ENCODE measurements at places on chromosomes 3 and 15.
A peak's percentile ranks its signal among the peaks of the same experiment; 100 is the strongest.

DNA sequence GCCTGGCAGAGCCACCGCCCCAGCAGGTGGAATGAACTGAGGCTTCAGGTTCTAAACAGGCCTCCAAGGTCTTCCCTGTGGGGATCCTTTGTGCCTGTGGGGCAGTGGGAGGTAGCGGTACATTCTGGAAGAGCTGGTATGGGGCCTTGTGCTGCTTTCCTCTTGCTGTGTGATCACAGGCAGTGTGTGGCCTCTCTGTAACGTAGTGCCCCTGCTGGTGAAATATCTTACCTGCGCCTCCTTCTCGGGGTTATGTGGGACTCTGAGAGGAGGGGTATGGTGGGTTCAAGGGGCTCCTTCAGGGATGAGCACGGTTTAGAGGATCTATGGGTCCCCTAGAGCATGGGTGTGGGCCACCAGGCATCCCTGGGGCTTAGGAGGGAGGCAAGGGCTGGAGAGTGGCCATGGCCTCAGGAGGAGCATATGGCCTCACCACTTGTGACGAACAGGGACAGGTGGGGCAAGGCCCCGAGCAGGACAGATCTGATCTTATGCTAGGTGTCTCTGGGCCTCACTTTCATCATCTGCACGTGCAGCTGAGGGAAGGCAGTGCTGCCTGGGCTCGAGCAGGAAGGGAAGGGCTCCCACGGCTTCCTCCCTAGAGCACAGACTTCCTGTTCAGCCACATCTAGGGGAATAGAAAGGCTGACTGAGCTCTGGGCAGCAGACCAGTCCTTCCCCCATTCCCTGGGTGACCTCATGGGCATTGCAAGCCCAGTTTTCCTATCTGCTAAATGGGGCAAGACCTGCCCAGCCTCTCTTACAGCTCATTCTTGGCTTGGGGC lies 1.9 kb upstream of the ALS2CL start:
- DNase-seq: peak; percentile 37

DNA sequence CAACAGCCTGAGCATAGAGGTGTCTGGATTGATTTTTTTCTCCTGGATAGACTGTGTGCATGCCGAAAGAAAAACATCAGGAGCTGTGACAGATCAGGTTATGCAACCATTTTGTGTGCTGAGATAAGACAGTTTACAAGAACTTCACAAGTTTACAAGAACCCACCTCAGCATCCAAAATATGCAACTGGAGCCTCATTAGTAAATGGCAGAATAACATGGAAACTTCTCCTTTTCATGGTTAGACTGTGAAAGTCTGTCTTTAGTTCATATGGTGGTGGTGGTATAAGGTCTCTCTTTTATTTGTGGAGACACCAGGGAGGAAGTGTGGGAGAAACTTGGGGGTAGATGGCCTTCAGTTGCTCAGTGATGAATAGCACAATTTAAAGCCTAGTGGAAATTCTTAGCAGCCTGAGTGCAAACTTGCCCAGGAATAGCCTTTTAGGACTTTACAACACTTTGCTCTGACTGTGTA lies 3.7 kb upstream of the ZNF609 start:
- no peak for DNase-seq

- DNase-seq: no peak
Measured at GRCh38 chr3:121529308-121529707, 16.5 kb downstream of the POLQ start.

DNA sequence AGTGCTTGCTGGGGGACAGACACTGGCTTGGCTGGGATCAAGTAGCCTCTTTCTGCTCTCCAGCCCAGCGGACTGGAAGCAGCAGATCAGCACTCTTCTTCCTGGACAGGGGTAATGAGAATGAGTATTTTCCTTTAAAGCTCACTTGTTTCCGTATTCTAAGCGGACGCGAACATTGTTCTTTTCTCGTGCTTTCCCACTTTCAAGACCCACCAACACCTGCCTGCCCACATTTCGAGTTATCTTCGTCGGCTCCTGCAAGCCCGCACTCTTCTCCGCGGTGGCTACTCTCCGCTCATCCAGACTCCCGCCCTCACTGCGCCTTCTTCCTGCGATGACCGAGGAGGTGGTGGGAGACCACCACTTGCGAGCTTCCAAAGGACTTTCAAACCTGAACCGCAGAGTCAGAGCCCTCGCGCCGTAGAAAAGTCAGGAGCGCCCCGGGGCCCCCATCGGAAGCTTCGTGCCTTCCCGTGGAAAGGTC lies 1.6 kb upstream of the PPM1L start:
- DNase-seq: no peak

DNA sequence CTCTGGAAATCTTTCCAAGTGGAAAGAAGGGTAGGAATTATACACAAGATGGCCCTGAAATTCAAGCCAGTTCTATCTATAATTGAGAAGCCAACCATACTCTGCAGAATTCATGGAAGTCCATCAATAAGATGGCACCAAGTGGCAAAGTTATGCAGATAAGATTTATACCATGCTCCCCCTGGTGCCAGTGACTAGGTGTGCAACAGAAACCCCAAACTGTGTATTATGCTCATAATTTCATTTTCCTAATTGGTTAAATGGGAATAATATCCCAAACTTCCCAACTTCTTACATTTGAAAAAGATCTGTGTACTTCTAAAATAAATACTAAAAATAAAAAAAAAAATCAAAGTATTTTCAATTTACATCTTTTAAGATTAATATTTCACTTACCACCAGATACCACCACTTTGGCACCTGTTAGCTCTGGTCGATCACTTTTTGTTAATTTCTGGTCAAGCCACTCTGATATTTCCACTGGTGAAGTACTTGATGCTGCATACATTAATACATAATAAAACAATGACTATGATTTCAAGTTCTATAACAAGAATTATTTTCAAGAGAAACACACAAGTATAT lies 25.9 kb downstream of the ETFA start:
- DNase-seq: no peak

DNA sequence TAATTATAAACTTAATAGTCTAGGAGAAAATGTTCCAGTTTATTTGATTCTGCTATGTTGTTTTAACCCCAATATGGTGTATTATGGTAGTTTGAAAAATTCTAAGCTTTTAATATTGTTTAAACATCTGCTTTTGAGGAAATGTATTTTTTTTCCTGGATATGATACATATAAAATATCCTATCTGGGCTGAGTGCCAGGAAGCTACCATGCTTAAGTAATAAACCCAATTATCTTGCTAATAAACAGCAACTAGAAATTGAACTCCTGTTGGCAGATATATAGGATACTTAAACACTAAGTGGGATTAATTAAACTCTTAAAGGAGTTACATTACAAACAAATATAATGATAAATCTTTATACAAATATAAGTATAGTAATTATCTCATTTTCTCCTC lies 293.7 kb upstream of the GRM7 start:
- DNase-seq: no peak

DNA sequence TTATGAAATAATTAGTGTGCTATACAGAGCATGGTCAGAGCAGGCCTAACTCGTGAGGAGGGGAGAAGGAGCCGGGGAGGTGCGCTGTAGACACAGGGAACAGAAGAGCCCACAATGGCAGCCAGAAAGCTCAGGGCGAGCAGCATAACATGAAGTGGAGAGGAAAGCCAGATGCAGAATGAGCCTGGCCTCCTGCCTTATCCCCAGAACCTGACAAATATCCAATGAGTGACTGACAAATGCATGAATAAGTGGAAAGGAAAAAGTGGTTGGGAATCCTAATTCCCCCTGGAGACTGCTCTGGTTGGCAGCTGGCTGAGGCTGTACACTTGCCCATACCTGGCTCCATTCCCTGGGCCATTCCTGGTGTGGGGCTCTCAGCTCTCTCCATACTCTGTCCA lies 9.2 kb upstream of the MST1R start:
- DNase-seq: no peak

- DNase-seq: no peak
Measured at GRCh38 chr3:197353001-197353866, 54.8 kb upstream of the DLG1 start.

DNA sequence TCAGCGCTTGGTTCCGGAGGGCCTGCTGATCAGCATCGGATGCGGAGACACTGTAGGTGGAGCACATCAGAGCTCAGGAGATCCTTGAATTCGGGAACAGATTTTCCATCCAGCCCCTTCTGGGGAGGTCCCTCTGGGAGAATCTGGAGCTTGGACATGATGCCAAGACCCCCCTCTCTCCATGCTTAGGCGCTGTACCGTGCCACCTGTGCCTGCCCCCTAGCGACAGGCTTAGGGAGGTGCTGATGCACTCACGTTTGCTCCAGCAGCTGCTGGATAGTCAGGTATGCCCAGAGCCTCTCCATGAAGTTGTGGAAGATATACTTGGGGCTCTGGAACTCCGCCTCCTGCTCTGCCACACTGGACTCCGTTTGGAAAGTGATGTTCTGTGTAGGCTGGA lies 9.7 kb downstream of the ITIH4 start:
- DNase-seq: peak; percentile 12

- no peak for DNase-seq
Measured at GRCh38 chr3:181716966-181717365, 5.2 kb downstream of the SOX2 start.

GRCh38 chr3:189974359-189974758 lies 146.3 kb downstream of the P3H2 start:
- DNase-seq: no peak

DNA sequence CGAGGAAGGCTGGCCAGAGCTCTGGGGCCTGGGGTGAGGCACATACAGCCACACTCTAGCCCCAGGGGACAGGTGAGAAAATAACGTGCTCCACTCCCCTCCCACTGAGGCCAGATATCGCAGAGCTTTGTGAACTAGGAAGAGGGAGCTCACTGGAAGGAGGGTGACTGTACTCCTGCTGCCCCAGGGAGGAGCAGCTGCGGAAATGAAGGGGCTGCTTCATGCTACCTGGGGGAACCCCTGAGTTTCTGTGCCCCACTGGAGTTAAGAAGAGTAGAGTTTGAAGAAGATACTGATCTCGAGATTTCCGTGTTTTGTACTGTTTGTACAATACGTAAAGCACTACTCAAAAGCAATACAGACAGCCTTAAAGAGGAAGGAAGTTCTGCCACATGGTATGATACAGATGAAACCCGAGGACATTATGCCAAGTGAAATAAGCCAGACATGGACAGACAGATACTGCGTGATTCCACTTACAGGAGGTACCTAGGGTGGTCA lies 44.6 kb downstream of the CMTM6 start:
- DNase-seq: no peak

DNA sequence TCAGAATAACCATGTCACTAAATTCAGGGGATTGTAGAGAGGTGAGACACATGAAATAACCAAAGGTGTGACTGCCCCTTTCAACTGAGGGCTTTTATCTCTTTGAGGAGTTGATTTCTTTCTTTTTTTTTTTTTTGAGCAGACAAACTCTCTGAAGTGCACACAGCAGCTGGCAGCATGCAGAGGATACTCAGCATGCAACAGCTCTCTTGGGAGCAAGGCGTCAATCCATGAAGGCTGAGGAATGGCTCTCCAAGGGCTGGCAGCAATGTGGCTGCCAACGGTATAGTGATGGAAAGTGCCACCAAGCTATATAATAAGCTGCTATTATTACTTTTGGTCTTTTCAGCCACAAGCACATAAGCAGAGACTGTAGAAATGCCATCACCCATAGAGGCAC lies 226.7 kb upstream of the FEZF2 start:
- no peak for DNase-seq

DNA sequence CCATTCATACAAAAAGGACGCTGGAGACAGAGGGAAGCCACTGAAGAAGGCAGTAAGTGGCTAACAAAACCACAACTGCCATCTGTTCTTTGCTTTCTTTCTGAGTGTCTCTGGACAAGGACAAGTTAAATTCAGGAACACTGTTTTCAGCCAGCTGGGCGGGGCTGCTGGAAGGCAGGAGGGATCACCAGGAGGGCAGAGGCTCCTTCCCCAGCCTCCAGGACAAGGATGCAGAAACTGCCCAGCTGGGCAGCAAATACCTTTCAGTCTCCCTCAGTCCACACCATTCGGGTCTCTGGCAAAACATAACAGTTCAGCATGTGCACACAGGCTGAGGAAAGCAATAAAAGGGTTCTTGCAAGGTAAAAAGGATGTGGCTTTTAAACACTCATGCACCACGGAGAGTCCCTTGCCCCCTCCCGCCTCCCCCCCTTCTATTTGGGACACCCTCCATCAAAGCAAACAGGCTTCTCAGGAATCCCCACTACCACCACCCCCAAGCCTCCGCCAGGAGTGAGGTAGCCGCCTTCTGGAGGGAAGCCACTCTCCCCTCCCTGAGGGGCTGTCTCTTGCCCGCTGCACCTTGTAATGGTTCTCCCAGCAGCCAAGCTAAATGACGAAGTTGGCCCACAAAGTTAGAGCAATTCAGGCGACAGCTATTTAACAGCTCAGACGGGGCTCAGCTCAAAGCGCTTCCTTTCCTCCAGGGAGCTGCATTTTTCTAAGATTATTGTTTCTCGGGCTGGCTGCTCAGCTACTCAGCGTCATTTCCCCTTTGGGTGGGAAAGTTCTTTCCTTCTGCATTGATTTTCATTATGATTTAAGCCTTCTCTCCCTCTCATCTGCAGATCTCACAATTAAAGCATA lies 3.8 kb downstream of the HEG1 start:
- DNase-seq: peak; percentile 36

- DNase-seq: no peak
Measured at GRCh38 chr15:91909574-91909973, 56.1 kb downstream of the SLCO3A1 start.
